Stimulated activated CD8-positive, alpha-beta memory T cell treated with anti-CD3 and anti-CD28 coated beads, Interleukin-15, amount 100 ng/mL, for 1 hour (primary cell): ENCODE measurements at places on chromosomes 1 and 21.

DNA sequence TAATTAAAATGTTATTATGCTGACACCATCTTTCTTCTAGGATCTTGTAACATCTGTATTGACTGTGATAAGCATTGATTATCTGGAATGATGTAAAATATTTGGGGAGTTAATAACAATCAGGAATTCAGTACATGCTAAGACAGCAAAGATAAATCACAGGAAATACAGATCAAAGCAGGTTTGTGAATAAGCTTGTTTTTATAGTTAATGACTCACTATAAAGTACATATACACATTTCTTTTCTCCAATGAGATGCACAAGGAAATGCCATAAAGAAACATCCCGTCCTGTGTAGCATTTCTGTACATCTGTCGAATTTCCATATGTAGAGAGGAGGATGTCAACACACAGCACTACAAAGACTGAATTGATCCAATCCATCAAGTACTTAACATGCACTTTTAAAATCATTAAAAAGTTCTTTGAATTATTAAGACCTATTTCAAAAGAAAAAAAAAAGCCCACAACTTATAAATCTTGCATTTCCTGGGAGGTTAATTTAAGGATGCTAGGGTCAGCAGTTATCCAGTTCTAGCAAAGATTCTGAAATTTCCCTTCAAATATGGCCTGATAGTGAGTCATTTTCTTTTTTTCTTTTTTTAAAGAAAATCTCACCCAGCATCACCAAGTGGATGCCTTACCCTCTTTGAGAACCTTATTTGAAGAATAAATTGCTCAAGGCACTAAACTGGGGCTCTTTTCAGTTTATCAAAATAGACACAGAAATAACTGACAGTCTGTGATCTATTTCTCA, 243.2 kb upstream of the NR5A2 start:
- no peak for DNase-seq

GRCh38 chr1:207006914-207007313, 25.6 kb downstream of the C1orf116 start:
- no peak for DNase-seq

- DNase-seq = no peak
Measured at GRCh38 chr1:52057876-52058415, 1.9 kb downstream of the BTF3L4 start.

DNA sequence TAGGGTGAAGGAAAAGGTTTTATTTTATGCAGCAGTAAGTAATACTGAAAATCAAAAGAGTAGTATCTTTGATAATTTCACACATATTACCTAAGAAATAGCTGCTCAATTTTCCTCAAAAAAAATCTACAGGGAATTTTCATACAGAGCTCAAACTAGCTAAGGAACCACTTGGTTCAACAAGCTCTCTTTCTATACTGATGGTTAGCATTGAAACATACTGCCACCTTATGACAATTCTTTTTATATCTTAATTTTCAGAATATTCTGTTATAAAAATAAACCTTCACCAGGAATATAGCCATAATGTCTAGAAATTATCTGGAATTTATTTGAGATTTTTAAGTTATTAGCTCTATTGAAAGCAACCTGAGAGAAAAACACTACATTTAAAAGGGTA, 142.1 kb downstream of the DPYD start:
- no peak for DNase-seq

GRCh38 chr1:29949676-29950075, 713.4 kb downstream of the PTPRU start:
- no peak for DNase-seq

- no peak for DNase-seq
Measured at GRCh38 chr1:21289127-21289526, 1.1 kb downstream of the ECE1 start.

DNA sequence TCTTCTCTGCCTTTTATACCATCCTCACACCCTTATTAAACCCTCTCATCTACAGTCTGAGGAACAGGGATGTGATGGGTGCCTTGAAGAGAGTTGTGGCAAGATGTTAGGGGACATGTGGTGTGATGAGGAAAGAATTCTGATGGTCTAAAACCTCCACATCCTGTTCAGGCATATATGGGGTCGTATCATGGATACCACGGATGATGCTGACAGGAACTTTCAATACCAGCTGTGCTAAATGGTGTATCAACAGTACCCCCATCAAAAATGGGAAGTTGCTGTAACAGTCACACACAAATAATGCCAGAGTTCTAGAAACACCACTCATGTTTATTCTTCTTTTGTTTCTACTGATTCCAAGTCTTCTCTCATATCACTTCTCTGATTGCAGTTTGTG, 12.9 kb downstream of the OR2T6 start:
- DNase-seq = no peak

- DNase-seq = no peak
Measured at GRCh38 chr1:30234091-30234490, 489.3 kb downstream of the MATN1 start.

GRCh38 chr1:247112479-247112781, 8.3 kb upstream of the ZNF669 start:
- no peak for DNase-seq

DNA sequence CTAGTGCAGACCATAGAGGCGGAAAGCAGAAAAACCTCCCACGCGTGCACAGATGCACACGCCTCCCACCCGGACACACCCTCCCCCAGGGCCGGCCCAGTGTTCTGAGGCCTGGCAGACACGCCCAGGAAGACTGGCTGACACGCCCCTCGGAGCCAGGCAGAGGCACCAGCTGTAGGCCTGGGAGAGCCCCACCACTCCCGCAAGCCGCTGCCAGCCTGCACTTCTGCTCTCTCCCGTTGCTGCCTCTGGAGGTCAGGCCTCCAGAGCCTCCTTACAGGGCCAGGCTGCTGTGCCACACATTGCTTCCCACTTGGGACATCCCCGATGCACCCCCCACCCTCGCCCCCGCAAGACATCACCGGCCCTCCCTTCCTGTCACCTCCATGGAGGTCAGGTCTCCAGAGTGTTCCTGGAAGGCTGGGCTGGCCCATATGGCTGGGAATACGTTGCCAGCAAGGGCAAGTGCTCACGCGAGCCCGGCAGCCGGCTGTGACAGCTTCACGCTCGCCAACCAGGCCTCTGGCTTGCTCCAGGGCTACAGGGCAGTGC, 40.4 kb downstream of the CASZ1 start:
- DNase-seq = peak; percentile 13

DNA sequence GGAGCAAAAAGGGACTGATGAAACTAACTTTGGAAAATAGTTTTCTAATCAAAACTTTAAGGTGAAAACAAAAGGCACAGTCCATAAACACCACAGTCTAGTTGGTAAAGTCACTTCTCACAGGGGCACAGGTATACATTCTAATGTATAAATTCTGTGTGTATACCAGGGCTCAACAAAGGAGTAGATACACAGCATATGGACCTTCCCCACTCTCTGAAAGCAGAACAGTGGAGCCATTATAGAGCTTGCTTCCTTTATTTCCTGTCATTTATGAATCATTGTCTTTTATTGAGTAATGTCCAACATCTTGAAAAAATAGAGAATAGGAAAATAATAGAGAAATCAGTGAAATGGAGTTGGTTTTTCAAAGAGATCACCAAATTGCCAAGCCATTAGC, 746.5 kb upstream of the CHRM3 start:
- no peak for DNase-seq

DNA sequence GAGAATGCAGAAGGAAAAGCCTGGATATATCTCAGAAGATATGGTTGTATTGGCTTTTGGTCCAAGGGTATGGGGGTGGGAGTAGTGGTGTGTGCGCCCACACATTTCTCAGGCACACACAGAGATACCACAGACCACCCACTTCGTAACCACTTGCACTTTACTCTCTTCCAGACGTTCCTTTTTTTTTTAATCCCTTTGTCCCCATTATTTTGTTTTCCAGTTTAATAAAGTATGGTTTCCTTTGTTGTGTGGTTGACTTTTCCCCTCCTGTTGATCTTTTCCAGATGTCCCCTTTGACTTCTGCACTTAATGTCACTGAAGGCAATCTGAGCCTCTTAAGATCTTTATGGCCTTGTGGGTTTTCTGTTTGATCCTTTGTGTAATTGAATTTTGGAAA, 10.5 kb upstream of the TARS2 start:
- DNase-seq = no peak

- no peak for DNase-seq
Measured at GRCh38 chr1:2166254-2166653, 28.3 kb downstream of the FAAP20 start.

DNA sequence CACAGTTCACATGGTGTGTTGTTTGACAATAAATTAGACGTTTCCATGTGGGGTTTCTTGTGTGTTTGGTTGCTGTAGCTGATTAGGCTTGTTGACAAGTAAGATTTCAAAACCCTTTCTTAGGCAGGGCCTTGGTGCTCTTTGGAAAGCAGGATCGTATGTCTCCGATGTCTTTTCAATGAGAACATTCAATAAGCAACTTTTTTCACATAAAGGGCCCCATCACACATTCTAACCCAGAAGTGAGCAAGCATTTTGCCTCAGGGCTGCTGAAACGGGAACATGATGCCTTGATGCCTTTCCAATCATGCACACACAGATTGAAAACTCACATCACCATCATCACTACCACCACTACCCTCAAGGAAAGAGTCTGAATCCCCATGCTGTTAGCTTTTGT, 33.1 kb downstream of the LPAR3 start:
- DNase-seq = no peak

DNA sequence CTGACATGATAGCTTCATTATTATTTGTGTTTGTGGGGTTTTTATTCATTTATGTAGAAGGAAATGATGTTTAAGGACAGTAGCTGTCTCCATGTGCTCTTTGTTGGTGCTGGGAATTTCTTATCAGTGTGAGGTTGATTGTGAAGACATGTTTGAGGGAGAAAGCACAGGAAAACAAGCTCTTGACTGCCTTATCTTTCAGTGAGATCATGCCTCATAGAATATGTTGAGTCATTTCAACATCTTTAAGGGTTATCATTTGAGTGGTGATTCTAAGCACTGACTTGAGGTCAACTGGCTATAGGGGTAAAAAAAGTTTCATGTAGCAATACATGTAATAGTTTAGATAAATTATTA, 405.1 kb upstream of the ADAMTS5 start:
- no peak for DNase-seq

DNA sequence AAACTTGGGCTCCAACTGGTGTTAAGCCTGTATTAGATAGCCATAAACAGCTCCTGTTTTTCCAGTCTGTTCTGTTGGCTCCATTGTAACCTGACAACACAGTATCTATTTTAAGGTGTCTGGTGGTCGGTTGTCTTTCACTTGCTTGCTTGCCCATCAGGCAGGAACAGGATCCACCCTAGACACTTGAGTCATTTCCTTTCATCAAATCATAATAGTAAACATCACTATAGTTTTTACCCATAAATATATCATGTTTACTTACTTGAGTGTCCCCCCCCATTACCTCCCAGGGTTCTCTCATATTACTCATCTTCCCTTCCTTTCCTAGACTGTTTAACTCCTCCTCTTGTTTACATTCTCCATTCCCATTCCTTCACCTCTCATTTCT, 2.9 kb downstream of the DDI2 start:
- no peak for DNase-seq

DNA sequence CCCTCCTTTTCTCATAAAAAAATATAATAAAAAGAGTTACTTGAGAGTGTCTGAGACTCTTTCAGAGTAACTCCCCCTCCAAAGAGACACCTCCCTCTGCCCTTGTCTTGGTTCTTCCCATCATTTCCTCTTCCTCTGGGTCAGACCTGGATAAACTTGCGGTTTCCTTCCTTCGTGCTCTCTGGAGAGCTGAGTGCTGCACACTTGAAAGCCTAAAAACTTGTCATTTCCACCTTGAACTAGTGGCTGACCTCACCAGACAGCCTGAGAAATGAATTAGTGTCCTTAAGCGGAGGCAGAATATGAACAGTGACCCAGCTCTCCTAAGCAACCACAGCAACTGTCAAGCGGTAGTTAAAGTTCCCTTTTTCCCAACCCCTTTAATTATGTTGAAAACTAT, 88.4 kb upstream of the PROX1 start:
- DNase-seq = no peak

DNA sequence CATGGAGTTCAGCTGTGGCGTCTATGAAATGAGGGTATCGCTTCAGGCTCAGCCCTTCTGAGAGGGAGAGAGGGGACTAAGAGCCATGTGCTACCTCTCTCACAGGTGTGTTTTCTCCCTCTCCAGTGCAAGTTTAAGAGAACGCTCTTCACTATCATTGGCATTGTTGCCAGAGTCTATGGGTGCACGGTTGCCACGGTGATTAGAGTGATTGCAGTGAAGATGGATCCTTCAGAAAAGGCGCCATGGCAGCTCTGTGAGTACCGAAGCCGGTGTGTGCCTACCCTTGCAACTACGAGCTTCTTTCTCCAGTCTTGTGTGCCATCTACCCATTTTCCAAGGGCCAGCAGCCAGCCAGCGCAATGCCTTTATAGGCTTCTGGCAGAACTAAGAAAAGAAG, 290.5 kb downstream of the OMA1 start:
- no peak for DNase-seq

DNA sequence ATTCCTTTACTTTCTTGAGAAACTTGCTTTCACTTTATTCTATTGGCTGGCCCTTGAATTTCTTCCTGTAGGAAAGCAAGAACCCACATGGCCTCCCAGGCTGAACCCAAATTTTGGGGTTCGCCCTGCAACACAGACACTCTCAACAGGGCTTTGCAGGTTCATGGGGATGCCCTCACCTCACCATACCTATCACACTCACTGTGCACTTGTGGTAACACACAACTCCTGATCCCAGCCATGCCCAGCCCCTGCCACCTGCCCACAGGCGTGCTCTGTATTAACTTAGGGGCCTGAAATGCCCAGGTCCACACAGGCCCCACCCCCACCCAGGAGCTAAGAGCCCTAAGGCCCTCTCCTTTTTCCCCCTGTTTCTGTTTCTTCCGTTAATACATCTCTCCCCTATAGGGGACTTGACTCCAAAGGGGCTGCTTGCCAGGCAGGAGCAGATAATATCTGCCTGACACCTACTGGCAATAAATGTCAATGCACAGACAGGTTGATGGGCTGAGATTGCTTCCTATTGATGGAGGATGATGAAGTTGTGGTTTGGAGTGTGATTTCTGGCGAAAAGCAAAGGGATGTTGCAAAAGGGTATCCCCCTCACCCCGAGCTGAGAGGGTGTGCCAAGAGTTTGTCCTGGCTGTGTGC, 171.5 kb downstream of the AJAP1 start:
- DNase-seq = no peak

DNA sequence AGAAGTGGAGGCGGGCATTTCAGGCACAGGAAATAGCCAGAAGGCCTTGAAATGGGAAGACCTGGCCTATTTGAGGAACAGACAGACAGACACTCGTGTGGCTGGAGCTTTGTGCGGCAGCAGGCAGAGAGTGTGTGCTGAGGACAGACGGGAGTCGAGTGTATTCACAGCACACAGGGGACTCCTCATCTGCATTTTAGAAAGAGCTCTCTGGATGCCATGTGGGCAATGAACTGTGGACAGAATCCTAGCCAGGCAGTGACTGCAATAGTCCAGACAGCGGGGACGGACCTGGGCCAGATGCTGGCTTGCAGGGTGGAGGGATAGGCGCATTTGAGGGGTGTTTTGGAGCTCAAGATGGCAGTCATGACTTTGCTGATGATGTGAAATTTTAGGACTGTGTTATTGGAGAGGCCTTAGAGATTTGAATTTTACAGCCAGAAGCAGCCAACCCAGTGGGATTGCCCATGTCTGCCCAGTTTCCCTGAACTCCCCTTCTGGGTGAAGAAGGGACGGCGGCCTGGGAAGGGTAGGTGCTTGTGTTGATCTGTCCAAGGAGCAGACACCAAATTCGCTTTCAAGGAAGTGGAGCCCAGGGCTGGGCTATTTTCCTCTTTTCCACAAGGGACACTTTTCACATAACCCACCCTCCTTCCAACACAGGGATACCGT, 43.7 kb downstream of the CHAF1B start:
- DNase-seq = no peak
